ENCODE measurements at places on chromosomes 5 and 9. TPM values are rescaled to one million over a fixed set of nuclear protein-coding genes. Genes with fewer than 3 reads are reported as not detected.

The FBXL7 gene
- total RNA-seq, result 6.1 TPM

The PTGDS gene
- total RNA-seq, result 0.56 TPM

The RAB3C gene
- total RNA-seq, result not detected

The GALNT12 gene
- total RNA-seq, result 0.66 TPM

The SH2D3C gene
- 62.1 TPM for total RNA-seq

The WWC1 gene
- under 0.01 TPM for total RNA-seq

The AHRR gene
- total RNA-seq, result 9.4 TPM

The ADAMTS16 gene
- not detected for total RNA-seq

The ADGRD2 gene
- not detected for total RNA-seq

The GPR150 gene
- 0.19 TPM for total RNA-seq

The DIPK1B gene
- total RNA-seq, result 100 TPM

The FYB1 gene
- not detected for total RNA-seq

The TMEM215 gene
- total RNA-seq, result not detected

The GRIA1 gene
- total RNA-seq, result under 0.01 TPM

The TTC16 gene
- not detected for total RNA-seq

The ACER2 gene
- total RNA-seq, result 14.0 TPM

The ST6GALNAC6 gene
- total RNA-seq, result 24.7 TPM

Measured in endothelial cell of coronary artery (primary cell).